Activated B cell treated with CpG ODN at 0.5 μM for 24 hours (primary cell): ENCODE measurements at places on chromosomes 7 and 10.

DNA sequence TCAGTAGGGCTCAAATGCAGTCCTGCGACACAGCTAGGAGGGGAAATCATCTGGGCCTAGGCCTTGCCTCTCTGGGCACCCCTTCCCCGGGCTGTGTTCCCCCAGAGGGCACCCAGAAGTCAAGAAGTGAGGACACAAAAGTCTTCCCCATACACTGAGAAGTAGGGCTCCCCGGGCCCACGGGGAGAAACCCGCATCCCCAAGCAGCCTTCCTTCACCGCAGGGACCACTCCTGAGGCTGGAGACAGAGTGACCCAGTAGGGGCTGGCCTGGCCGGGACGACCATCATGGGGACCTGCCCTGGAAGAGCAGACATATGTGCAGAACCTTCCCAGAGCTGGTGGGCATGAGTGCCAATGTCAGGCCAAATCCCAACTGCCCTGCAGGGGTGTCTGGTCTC lies 163.5 kb downstream of the GFRA1 start:
- H3K27ac ChIP-seq: no peak overlapping the region
- no peaks in the 10 kb centered on the region for H3K27me3 ChIP-seq
- H3K4me1 ChIP-seq: no peaks in the 10 kb centered on the region
- no peak for DNase-seq
- H3K4me3 ChIP-seq: no peak overlapping the region

DNA sequence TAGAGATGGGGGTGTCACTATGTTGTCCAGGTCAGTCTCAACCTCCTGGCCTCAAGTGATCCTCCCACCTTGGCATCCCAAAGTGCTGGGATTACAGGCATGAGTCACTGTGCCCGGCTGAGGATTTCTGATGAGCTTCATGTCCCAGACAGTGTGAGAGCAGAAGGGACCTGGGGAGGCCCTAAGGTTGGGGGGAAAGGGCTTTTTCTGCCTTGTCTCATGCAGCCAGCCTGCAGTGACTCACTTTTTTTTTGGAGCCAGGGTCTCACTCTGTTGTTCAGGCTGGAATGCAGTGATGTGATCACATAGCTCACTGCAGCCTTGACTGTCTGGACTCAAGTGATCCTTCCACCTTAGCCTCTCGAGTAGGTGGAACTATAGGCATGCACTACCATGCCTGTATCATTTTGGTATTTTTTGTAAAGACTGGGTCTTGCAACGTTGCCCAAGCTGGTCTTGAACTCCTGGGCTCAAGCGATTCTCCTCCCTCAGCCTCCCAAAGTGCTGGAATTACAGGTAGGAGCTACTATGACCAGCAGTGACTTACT lies 14.6 kb downstream of the COL26A1 start:
- no peaks in the 10 kb centered on the region for H3K36me3 ChIP-seq
- H3K4me3 ChIP-seq: no peak overlapping the region
- no peaks in the 10 kb centered on the region for H3K4me1 ChIP-seq
- no peak overlapping the region for H3K27ac ChIP-seq

DNA sequence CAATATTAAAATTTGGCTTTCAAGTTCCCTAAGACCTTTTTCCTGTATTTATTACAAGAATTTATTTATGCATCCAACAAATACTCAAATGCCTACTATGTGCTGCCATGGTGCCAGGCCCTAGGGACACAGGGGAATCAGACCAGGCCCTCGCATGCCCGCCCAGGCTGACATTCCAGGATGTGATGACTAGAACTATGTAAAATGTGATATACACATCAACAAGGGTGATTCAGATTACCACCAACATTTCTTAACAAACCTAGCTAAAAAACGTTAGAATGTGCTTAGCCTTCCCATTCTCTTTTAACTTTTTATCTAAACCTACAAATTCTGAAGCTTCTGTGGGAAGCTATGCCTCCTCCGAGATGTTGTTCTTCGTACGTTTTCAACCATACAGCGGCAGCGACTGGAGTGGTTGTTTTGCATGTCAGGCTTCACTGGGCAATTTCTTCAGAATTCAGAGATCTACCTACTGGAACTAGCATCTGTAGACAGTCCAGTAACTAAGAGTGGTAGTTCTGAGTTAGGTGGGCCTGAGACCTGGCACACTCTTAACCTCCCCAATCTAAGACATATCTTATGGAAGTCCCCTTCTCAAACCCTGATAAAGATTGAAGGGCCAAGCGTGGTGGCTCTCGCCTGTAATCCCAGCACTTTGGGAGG lies 22.1 kb downstream of the GNA12 start:
- H3K27ac ChIP-seq: peak overlapping the region; percentile 85
- no peak for DNase-seq
- H3K4me1 ChIP-seq: peaks cover 71% of the 10 kb centered on the region
- peaks cover 12% of the 10 kb centered on the region for H3K36me3 ChIP-seq
- H3K27me3 ChIP-seq: no peaks in the 10 kb centered on the region

GRCh38 chr7:13236026-13236425 lies 548.6 kb downstream of the ARL4A start:
- no peaks in the 10 kb centered on the region for H3K4me1 ChIP-seq
- H3K4me3 ChIP-seq: no peak overlapping the region
- H3K27me3 ChIP-seq: no peaks in the 10 kb centered on the region
- H3K36me3 ChIP-seq: no peaks in the 10 kb centered on the region
- DNase-seq: no peak

- no peaks in the 10 kb centered on the region for H3K4me1 ChIP-seq
- no peak for DNase-seq
Measured at GRCh38 chr7:126728967-126729366, 523.8 kb downstream of the GRM8 start.

DNA sequence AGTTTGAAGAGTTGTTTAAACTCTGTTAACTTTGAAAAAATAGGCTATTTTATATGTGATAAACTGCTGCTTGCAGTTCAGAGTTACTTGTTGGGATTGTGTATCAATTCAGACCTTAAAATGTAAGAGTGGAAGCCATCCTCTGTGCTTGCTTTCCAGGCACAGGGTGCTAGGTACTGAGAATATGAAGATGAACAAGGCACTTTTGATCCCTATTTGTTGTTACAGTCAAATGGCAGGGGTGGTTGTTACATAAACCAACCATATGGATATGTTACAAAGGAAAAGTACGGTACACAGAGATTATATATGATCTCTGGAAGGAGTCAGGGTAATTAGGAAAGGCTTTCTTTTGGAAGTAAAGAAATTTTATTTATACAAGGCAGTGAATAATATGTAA lies 63.8 kb downstream of the REEP3 start:
- H3K27ac ChIP-seq: no peak overlapping the region
- no peak overlapping the region for H3K4me3 ChIP-seq
- no peak for DNase-seq
- no peaks in the 10 kb centered on the region for H3K27me3 ChIP-seq

DNA sequence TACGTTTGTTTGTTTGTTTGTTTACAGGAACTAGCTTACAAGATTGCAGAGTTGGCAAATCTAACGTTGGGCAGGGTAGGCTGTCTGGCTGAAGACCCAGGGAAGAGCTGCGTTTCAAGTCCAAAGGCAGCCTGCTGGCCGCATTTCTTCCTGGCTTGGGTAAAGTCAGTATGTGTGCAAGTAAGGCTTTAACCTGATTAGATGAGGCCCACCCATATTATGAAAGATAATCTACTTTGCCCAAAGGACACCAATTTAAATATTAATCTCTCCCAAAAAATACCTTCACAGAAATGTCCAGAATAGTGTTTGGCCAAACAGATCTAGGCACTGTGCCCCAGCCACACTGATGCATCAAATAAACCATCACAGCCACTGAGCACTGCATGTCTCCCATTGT lies 228.9 kb upstream of the HABP2 start:
- no peak for DNase-seq
- H3K4me3 ChIP-seq: no peak overlapping the region
- H3K36me3 ChIP-seq: no peaks in the 10 kb centered on the region
- no peak overlapping the region for H3K27ac ChIP-seq

- H3K27ac ChIP-seq: no peak overlapping the region
- peaks cover 11% of the 10 kb centered on the region for H3K4me1 ChIP-seq
- DNase-seq: no peak
- no peaks in the 10 kb centered on the region for H3K27me3 ChIP-seq
Measured at GRCh38 chr7:159195946-159196345, 51.3 kb upstream of the VIPR2 start.

DNA sequence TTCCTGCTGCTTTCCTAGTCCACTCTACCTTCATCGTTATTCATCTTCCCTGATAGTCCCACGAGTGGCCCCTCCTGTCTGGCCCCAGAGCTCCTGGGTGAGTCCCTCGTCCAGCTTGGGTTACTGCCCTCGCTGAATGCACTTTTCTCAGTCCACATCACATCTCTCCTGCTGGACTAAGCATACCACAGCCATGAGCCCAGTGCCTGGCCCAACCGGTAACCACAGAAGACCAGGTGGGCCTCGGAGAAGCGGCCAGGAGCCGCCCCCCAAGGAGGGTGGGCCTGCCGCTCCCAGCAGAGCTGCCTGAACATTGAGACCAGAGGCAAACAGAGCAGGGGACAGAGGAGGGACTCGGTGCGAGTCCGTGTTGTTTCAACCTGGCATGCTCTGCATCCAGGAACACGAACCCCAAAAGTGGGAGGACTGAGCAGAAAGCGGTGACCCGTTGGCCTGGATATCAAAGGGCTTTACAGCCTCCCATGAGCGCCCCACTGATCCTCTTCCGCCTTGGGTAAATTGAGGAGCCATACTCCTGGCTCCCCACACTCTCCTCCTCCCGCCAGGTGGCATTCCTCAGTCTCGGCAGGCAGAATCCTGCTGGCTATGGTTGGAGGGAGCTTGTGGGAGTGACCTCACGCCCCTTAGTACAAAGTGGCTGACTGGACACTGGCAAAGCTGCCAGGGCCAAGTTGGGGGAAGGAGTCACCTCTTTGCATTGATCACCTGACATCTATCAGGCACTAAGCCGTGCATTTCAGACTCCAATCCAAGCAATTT lies 13.3 kb downstream of the TMEM72 start:
- no peak for DNase-seq
- H3K27ac ChIP-seq: no peak overlapping the region
- H3K36me3 ChIP-seq: no peaks in the 10 kb centered on the region

GRCh38 chr7:96685353-96685752 lies 24.3 kb downstream of the SEM1 start:
- no peak overlapping the region for H3K4me3 ChIP-seq
- H3K27me3 ChIP-seq: no peaks in the 10 kb centered on the region
- peaks cover 21% of the 10 kb centered on the region for H3K4me1 ChIP-seq
- no peak overlapping the region for H3K27ac ChIP-seq

DNA sequence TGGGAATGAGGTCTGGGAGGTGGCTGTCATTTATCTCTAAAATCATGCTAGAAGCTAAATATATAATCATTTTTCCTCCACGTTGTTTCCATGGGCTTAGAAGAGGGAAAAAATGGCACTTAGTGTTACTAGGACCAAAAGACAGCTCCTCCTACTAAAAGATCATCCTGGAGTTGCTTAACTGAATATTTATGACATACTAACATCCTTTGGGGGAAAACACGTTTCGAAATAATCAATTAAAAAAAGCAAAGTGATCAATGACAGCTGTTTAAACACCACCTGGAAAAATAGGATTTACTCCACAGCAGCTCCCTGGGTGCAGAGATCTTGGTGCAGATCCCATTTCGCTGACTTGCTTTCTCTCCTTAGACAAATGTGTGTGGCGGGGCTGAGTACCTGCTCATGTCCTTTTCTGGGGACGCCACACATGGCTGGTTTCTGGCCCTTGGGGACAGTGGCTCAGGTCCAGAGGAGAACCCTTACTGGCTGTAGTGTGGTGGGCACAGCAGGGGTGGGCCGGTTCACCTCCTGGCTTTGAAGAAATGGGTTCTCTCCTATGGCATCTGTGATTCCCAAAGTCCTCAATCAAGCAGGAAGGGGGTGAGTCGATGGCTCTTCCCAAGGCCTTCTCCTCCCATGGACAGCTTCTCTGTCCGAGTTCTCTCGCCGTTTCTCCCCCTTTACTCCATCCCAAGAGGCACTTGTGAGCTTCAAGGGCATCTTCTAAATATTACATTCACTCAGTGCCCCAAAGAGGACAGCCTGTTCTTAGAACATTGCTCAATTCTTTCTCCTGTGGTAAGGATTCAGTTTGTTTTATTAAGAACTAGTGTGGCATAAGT lies 156.4 kb upstream of the KLF14 start:
- peaks cover 83% of the 10 kb centered on the region for H3K36me3 ChIP-seq
- H3K4me1 ChIP-seq: peaks cover 24% of the 10 kb centered on the region
- H3K27ac ChIP-seq: no peak overlapping the region

DNA sequence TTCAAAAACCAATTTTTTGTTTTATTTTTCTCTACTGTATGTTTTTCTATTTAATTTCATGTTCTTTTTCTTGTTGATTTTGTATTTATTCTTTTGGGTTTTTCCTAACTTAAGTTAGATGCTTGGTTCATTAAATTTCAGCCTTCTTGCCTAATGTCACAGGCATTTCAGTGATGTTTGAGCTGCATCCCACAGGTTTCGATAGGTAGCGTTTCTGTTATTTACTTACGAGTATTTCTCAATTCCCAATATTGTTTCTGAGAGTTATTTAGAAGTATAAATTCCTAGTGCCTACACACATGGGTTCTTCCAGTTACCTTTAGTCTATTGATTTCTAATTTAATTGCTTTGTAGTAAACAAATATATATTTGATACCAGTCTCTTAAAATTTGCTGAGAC lies 18.2 kb downstream of the PROSER2 start:
- H3K36me3 ChIP-seq: no peaks in the 10 kb centered on the region
- H3K4me1 ChIP-seq: peaks cover 6% of the 10 kb centered on the region
- peaks cover 3% of the 10 kb centered on the region for H3K27me3 ChIP-seq
- DNase-seq: no peak

GRCh38 chr7:28222636-28223035 lies 42.0 kb upstream of the JAZF1 start:
- no peak overlapping the region for H3K27ac ChIP-seq
- no peaks in the 10 kb centered on the region for H3K36me3 ChIP-seq
- DNase-seq: no peak

DNA sequence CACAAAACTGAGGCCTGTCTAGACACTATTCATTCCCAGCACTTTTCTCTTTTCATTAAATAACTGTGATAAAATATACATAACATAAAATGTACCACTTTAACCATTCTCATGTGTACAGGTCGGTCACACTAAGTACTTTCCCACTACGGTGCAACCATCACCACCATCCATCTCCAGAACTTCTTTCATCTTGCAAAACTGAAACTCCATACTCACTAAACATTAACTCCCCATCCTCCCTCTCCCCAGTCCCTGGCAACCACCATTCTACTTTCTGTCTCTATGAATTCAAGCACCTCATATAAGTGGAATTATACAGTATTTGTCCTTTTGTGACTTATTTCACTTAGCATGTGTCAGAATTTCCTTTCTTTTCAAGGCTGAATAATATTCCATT lies 53.0 kb downstream of the ARHGAP12 start:
- H3K27ac ChIP-seq: no peak overlapping the region
- DNase-seq: no peak
- peaks cover 6% of the 10 kb centered on the region for H3K4me1 ChIP-seq
- H3K36me3 ChIP-seq: no peaks in the 10 kb centered on the region

DNA sequence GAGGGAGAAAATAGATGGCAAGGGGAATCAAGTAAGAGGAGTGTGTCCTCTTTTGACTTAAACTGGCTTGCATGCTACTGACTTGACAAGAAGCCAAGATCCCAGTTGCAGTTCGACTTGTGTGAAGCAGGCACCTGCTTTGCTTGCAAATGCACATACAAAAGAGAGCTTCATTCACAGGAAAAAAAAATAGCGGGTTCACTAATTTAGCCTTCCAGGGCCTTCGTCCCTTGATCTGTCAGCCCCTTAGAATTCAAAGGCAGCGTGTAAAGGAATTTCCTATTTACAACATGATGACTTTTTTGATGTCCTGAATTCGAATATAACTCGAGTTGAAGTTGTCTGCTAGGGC lies 192.1 kb downstream of the CELF2 start:
- peak overlapping the region; percentile 78 for H3K4me3 ChIP-seq
- peaks cover 83% of the 10 kb centered on the region for H3K36me3 ChIP-seq
- peak overlapping the region; percentile 92 for H3K27ac ChIP-seq
- no peaks in the 10 kb centered on the region for H3K27me3 ChIP-seq
- peaks cover 96% of the 10 kb centered on the region for H3K4me1 ChIP-seq
- DNase-seq: no peak
